Stimulated activated CD8-positive, alpha-beta memory T cell treated with anti-CD3 and anti-CD28 coated beads, Interleukin-12 subunit alpha, Interleukin-12 subunit beta, amount 100 ng/mL, for 4 hours (primary cell): ENCODE measurements at places on chromosomes 5 and 9.

DNA sequence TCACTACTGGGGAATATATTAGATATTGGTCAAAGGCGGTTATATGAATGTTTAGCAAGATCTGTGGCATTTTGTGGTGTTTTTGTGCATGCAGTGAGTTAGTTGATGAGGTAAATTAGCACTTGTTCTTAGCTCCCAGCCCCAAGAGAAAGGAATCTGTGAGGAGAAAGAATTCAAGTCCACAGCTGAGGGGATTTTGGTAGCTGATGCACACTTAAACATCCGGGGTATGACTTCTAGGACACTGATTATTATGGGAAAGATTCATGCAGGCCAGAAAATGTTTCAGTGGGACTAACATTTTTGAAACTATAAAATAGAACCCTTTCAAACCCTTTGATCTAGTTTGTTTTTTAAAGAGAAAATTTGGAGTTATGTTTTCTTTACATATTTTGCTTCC, 118.2 kb upstream of the RPS23 start:
- no peak for DNase-seq

DNA sequence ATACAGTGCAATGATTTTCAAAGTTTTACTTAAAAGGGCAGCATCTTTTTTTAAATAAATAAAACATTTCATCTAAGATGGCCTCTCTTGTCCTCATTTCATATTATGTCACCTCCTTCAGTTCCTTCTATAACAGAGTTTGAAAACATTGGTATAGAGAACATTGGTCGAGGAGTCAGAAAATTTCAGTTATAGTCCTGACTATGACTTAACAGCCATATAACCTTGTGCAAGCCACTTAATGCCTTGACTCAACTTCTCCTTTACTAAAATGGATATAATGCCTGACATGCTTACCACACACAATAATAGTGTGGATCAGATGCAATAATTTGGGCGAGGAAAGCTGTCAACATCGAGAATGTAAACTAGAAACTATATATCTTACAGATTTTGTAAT, 22.6 kb downstream of the SSBP2 start:
- DNase-seq = no peak

GRCh38 chr5:32794086-32794485, 83.0 kb downstream of the NPR3 start:
- no peak for DNase-seq

- no peak for DNase-seq
Measured at GRCh38 chr9:84617411-84618029, 52.0 kb upstream of the NTRK2 start.

DNA sequence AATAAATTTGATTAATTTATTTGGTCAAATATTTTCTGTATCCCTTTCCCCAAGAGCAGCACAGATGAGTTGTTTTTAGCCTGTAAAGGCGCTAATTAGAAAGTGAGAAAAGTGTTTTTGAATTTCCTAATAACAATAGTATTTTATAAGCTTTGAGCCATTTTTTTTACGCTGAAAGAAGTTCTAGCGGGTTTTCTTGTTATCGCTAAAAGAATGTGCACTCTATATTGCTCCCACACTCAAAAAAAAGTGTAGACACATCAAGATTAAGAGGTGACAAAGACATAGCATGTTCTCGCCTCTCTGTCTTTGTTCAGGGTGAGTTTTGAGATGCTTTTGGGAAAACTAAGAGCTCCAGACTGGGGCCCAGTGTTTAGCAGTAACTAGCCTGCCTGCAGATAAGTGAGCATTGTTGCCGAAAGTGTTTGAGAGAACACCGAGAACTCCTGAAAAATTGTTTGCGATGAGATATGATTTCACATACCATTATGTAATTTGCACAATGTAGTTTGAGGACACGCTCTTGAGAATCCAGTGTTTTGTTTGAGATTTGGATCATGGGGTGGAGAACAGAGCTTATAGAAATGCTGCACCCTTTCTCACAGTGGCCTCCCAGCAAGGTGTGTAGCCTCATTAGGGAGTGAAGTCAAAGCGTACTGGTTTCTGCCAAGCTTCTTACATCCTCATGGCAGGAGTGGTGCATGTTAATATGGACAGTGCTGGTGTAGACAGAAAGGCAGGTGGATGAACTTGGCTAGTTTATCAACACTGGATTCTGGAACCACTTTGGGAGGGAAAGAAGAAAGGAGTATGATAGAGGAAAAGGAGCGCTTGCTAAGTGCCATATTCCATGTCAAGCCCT, 1.5 kb downstream of the F2R start:
- no peak for DNase-seq

GRCh38 chr5:92775711-92776615, 805.1 kb downstream of the NR2F1-AS1 start:
- no peak for DNase-seq

DNA sequence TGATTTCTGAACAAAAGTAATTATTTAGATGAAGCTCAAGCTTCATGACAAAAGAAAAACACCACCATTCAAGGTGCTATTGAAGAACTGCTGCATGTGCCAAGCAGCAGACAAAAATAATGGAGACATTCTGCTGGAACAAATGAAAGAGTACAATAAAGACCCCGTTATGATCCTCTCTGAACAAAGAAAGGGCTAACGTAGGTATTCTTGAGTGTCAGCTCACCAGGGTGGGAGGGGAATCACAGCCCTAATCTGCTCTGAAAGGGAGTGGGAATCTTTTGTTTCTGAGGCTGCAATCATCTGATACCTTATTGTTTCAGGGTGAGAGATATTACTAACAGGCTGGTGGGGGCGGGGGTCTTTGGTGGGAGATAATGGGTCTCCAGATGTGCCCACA, 15.4 kb downstream of the CEMIP2 start:
- DNase-seq = no peak
